Activated naive CD4-positive, alpha-beta T cell treated with anti-CD3 and anti-CD28 coated beads, Interleukin-2, amount 50 U/mL, for 72 hours (primary cell): ENCODE measurements at places on chromosomes 12 and 14.

- no peak for DNase-seq
Observed at GRCh38 chr14:75501080-75501479, 21.2 kb upstream of the BATF start.

GRCh38 chr12:114311974-114312373 lies 94.0 kb downstream of the TBX5 start:
- no peak for DNase-seq

DNA sequence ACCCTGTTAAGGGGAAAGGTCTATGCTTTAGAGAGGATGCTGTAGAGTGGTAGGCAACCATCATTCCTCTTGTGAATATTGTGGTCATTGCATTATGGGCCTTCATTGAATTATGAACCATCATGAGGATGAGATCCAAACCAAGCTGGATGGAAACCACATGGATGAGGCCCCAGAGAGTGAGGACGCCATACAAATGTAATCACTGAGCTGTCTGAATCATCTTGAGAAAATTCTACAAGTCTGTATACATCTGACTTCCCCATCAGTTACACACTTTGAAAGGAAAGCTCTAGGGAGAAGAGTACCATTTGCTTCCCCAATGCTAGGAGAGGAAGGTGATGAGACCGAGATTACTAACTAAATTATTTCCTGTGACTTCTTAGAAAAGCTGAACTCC lies 172.9 kb downstream of the CACNA1C start:
- no peak for DNase-seq

DNA sequence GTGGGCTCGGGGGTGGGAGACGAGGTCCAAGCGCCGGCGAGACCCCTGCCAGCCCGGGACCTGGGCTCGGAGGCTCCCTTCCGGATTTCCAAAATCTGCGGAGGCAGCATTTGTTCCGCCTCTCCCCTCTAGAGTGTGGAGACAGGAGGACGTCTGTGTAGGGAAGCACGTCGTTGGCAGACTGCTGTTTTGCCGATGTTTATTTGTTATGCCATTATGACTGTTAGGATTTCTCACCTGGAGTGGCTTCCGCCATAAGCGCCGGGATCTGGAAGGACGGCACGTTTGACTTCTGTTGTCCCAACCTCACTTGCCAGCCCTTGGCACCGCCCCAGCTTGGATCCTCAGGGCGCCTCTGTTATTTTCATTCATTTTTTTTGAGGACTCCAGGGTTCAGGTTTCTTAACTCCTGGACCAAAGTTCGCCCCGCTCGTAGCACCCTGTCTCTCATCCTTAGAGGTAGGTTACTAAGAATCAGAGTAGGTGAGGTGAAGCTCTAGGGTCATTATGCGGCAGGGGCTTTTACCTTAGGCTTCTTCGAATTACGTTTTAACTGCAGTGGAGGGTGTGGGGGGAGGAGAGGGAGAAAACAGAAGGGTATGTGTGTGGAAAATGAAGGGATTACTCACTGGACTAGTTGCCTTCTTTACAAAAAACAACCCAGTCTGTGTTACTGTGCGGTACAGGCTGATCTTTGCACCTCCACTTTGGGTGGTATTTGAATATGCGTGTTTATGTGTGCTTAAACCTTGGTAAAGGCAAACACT lies 547 bp upstream of the PYGL start:
- no peak for DNase-seq

GRCh38 chr14:85041618-85042017 lies 488.3 kb upstream of the FLRT2 start:
- DNase-seq, result no peak

GRCh38 chr12:51888316-51889215 lies 663 bp downstream of the ANKRD33 start:
- no peak for DNase-seq

GRCh38 chr14:61695695-61696527 lies 598 bp downstream of the HIF1A start:
- DNase-seq, result peak; percentile 84

DNA sequence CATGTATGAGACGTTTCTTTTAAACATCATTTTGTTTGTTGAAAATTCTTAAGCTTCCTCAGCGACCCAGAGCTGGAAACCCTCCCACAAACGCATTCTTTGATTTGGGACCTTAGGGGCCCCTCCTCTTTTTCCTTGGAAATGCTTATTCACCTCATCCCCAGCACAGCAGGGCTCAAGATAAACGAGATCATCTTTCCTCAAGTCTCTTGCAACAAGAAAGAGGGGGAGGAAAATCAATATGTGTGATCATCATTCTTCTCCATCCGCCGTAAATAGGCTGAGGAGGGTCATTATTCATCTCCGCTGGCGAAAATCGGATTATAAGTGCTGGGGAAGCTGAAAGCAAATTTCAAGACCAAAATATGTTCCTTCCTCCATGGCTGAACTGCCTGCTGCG lies 1415.2 kb downstream of the AACS start:
- DNase-seq, result no peak

GRCh38 chr14:90255871-90256270 lies 482 bp upstream of the PSMC1 start:
- no peak for DNase-seq

GRCh38 chr12:39813776-39814175 lies 194.2 kb upstream of the ABCD2 start:
- no peak for DNase-seq

GRCh38 chr12:85179680-85180270 lies 100.2 kb upstream of the ALX1 start:
- no peak for DNase-seq
